NCI-H2107 (cell line): ENCODE measurements at places on chromosomes 1 and 21.

GRCh38 chr1:199083680-199084079 is 444.8 kb downstream of the PTPRC start:
- DNase-seq: no peak

DNA sequence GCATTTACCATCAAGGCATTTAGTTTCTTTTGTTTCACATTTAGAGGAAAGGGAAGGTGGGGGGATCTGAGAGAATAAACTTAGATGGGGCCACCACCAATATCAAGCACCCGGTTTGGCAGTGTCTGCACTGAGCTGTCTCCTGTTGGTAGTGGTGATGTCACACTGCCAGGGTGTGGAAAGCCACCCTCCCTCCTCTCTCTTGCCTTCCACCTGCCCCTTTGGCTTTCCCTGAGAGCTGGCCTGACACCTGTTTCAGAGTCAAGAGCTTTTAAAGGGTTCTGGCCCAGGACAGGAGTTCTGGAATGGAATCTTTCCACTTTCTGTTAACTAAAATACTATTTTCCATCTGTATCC is 13.4 kb downstream of the ATF3 start:
- DNase-seq: no peak

GRCh38 chr21:42051788-42052187 is 19.3 kb upstream of the UMODL1 start:
- DNase-seq: no peak

DNA sequence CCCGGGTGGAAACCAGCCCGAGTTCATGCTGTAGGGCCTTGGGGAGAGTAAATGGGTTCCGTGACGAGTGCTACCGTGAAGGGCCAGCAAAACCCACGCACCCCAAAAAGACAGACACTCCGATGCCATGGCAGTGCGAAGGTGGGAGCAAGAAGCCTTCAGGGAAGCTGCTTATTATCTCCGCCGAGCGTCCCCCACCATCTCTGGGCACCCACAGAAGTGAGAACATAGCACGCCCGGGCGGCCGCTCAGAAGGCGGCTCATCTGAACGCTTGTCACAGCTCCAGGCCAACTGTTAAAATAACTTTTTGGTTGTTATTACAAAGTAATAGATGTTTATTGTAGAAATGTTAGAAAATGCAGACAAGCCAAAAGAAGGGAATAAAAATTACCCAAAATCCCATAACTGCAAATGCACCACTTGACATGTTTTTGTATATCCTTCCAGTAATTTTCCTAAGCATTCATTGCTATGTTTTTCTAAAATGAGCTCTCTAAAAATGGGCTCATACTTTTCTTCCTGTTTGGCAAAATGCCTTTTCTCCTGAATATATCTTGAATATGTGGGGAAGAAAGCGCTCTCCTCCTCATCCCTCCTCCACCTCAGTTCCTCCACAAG is 234.9 kb downstream of the NPHP4 start:
- DNase-seq: no peak

DNA sequence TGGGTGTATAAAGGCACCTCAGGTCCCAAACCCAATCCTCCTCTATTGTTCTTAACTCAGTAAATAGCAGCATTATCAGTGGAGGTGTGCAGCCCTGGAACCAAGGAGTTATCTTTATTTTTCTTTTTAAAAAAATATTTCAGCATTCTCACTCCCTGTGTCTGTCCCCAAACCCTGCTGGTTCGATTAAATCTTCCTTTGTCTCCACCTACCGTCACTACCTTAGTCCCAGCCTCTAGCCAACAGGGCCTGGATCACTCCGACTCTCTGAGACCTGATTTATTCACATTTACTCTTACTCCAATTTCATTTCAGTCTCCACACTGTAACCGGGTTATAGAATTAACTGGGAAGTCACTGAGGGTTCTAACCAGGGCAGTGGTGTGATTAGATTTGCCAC is 39.1 kb upstream of the FAM89A start:
- no peak for DNase-seq
